ENCODE measurements at places on chromosomes 16 and 17.

- no peak for DNase-seq
Observed at GRCh38 chr17:76635659-76636360, 7.7 kb downstream of the ST6GALNAC1 start.

- no peak for DNase-seq
Observed at GRCh38 chr17:72409405-72410002, 288.7 kb downstream of the SOX9 start.

DNA sequence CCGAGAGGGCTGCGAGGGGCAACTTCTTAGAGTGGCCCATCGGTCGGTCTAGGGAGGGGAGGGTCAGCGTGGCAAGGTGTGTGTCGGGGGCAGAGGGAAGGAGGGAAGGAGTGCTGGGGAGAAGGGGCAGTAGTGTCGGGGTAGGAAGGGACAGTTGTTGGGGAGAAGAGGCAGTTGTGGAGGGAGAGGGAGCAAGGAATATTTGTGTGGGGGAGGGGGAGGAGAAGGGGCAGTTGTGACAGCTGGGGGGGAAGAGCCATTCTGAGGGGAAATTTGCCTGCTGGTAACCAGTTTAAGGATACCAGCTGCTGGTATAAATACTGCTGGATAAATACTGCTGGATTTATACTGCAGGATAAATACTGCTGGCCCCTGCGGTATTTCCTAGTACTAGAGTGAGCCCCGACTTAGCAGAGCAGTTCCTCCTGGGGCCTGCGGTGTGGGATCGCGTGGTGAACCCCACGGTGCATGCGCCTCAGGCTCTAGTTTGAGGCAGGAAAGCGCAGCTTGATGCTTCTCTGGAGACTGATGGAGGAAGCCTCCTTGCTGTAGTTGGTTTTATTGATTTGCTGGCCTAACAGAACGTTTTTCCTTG, 309 bp downstream of the DNAH2 start:
- no peak for DNase-seq

DNA sequence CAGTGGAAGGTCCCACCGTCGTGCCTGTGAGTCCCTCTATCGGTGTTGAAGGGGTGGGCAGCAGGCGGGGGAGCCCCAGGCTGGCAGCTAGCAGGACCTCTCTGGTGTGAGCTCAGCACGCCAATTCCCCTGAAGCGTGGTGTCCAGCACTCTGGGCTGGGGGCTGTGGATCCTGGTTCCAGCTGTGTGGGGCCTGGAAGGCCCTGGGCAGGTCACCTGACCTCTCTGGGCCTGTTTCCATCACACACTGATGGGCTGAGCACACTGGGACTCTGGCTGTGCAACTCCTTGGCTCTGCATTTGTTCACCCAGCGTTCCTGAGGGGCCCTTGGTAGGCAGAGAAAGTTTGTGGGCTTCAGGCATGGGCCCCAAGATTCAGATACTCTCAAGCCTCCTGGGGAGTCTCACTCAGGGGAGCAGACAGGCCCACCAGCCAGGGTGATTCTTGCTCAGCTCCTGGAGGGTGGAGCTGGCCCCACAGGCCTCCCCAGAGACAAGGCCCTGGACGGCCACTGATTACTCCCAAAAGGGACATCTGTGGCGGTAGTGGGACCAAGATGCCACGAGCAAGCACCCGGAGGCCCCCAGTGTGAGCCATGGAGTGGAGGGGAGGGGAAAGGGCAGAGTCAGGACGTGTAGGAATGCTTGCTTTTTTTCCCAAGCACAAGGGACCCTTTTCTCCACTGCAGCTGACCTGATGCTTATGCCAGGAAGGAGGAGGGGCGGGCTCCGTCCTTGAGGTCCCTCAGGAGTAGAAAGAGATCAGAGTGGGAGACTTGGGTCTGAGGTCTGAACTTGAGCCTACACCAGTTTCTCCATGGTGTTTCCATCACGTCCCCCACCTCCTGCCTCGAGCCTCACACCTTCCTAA, 8.5 kb downstream of the SCGB1C2 start:
- DNase-seq: no peak

DNA sequence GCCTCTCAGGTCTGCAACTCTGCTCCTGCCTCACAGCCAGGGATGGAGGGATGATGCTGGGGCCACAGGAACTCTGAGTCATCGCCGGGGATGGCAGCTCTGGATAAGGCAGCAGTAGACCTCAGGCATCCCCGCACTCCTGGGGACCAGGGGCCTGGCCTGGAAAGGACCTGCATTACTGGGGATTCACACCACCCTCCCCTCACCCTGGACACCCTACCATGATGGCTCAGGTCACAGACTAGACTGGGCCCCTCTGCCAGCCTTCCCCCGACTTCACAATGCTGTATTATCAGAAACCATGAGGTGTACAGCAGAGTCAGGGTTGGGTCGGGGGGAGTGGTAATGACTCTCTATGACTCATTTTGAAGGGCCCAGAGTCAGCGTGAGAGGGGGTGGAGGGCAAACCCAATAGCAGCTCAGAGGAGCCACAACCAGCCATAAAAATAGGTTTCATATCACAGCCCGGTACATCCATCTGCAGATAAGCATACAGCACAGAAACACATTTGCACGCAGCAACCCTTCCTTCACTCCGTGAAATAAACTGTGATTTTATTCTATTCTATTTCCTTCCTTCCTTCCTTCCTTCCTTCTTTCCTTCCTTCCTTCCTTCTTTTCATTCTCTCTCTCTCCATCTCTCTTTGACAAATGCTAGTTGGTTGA, 28.8 kb downstream of the DYNLRB2 start:
- DNase-seq: no peak

- no peak for DNase-seq
Observed at GRCh38 chr17:80253631-80254395, 6.8 kb upstream of the RNF213 start.

DNA sequence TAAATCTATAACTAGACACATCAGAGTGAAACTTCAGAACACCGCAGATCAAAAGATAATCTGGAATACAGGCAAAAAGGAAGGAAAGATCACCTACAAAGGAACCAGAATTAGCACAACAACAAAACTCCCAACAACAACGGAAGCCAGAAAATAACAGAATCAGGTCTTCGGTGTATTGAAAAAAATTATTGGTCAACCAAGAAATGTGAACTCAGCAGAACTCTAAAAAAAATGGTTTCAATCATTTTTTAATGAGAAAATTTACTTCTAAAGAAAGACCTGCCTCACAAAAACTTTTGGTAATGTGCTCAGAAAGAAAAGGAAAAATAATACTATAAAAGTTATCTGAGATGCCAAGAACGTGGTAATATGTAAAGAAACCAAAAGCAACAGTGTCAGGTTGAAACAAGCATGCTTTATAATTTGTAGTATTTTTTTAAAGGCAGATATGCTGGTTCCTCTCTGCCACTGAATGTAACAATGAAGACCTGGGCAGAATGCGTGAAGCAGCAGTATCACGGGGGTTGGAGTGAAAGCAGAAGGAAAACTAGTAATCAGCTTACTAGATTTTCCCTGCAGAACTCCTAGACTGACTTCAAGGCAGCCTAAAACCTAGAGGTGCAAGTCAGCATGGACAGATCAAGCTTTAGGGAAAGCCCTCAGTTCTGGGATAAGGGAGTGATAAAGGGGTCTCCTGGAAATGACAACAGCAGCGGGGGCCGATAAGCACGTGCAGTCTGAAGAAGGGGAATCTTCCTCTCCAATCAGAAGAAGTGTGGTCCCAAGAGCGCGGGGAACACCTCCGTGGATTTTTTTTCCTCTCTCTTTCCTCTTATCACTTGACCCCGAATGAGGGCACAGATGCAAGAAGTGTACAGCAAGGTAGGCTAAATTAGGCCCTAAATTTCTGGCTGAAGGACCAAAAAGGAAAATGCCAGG, 80.9 kb upstream of the TEKT1 start:
- no peak for DNase-seq

DNA sequence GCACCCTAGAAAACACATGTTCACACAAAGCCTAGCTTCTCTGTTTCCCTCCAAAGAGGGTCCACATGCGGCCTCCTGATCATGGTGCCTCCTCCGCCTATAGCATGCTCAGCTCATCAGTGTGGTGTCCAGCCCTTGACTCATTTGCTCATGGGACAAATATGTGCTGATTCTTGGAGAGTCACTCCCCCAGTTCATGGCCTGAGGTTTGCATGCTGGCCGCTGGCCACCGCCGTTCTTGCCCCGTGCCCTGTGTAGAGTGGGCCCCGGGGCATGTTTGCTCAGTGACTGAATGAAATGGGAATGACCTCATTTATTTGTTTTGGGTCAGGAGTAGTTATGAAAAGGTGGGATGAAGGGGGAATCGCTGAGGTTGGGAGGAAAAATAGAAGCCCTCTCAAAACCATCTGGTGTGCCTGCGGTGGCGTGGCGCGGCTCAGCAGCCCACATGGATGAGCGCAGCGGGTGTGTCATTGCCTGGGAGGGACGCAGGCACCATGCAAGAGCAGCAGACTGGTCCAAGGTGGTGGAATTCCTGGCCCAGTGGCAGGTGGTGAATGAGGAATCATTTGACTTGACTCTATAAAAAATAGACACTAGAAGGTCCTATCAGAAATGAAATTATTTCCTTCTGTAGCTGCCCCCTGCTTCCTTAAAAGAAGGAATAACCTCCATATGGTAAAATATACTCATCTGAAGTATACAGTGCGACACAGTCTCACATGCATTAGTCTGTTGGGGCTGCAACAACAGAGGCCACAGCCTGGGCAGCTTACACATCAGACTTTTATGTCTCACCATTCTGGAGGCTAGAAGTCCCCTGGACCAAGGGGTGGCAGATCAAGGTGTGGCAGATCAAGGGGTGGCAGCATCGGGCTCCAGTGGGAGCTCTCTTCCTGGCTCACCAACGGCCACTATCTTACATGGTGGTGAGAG, 31.7 kb downstream of the CRISPLD2 start:
- no peak for DNase-seq

- no peak for DNase-seq
Observed at GRCh38 chr17:27893841-27894503, 807 bp upstream of the LYRM9 start.

GRCh38 chr16:82801361-82801760, 174.6 kb downstream of the CDH13 start:
- no peak for DNase-seq

GRCh38 chr17:50190603-50191358, 10.7 kb downstream of the COL1A1 start:
- no peak for DNase-seq

GRCh38 chr17:42493319-42493718, 34.6 kb downstream of the ATP6V0A1 start:
- no peak for DNase-seq

DNA sequence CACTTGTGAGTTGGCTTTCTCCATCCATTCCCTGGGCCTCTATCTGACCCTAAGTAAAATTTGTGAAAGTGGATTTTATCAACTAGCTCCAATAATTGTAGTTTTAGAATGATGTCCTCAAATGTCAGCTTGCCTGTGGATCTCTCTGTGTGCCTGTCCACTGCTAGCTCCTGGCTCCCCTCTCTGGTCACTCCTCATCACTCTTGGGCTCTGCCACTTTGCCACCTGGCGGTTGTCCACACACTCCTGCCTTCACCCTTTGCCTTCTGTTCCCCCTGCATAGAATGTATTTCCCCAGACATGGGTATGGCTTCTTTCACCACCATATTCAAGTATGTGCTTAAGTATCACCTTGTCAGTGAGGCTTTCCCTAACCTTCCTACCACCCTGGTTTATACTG, 19.8 kb downstream of the ANKFN1 start:
- DNase-seq: no peak

DNA sequence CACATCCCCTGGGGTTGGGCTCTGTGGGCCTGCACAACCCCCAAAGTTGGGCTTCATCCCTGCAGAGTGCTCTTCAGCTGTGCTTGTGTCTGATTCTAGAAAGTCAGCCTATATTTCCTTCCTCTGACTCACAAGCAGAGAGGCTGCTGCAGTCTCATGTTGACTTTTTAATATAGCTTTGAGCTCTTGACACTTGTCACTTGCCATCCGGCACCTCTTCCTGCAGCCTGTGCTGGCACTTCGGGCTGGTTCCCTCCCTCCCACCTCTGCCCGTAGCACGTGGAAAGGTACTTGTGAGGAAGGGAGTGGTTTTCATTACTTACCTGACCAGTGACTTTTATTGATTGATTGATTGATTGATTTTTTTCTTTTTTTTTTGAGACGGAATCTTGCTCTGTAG, 19.0 kb upstream of the JPT2 start:
- no peak for DNase-seq

- DNase-seq: peak; percentile 63
Observed at GRCh38 chr16:3149630-3150345, 15.0 kb downstream of the ZNF213 start.

- no peak for DNase-seq
Observed at GRCh38 chr17:38891441-38891840, 21.6 kb downstream of the LASP1 start.

DNA sequence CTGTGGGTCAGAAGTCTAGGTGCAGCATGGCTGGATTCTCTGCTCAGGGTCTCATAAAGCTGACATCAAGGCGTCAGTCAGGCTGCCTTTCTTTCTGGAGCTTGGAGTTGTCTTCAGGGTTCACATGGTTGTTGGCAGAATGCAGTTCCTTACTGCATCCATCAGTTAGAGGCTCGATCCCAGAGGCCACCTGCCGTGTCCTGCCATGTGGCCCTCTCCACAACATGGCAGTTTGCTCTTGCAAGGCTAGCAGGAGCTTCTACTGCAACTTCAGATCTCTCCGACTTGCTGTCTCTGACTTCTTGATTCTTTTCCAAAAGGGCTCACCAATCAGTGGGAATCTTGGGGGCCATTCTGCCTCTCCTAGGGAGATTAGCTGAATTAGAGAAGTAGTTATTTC, 11.9 kb downstream of the PITPNC1 start:
- DNase-seq: no peak

GRCh38 chr17:48459070-48459844, 29.2 kb upstream of the SKAP1 start:
- DNase-seq: no peak

- DNase-seq: no peak
Observed at GRCh38 chr17:29586676-29587469, 2.6 kb downstream of the GIT1 start.

GRCh38 chr16:66277311-66278070, 89.0 kb upstream of the CDH5 start:
- no peak for DNase-seq

DNA sequence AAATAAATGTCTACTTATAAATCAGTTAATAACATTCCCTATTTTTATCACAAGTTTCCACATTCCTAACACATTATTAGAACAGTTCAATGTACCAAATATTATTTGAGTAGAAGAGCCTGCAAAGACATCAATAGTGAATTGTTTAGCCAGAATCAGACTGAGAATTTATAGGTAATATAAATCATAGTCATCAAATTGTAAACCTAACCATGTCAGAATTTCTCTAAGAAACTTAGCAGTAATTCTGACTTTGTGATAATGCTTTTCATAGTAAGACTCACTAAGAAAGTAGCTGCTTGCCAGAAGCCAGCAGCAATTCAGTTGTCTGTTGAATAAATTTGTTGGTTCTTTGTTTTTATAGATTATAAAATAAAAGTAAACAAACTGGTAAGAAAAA, 111.3 kb downstream of the USP32 start:
- no peak for DNase-seq

- DNase-seq: peak; percentile 33
Observed at GRCh38 chr17:16352667-16353316, 477 bp downstream of the CENPV start.
